Hindlimb muscle (tissue), 1 donor: ENCODE measurements at places on chromosomes 4 and X. TPM values are rescaled to one million over a fixed set of nuclear protein-coding genes. Genes with fewer than 3 reads are reported as not detected.

DNA sequence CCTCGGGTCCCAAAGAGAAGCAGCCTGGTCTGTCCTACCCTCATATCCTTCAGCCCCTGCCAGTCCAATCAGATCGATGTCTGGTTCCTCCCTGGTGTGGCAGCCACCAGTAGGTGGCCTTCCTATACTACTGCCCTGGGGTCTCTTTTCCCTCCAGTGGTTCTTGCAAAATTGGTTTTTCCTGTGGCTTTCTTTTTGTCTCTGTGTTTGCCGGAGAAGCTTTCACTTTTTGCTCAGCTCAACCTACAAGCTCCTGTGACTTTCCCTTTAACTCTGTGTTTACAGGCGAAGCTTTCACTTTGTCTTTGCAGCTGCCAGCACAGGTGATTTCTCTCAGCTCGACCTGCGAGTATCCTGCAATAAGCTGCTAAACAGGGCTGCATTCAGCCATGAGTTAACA is 46.8 kb downstream of the UGT2A3 start:
- no peak for DNase-seq

GRCh38 chr4:76622717-76623116 is 187.7 kb downstream of the SHROOM3 start:
- DNase-seq = no peak

DNA sequence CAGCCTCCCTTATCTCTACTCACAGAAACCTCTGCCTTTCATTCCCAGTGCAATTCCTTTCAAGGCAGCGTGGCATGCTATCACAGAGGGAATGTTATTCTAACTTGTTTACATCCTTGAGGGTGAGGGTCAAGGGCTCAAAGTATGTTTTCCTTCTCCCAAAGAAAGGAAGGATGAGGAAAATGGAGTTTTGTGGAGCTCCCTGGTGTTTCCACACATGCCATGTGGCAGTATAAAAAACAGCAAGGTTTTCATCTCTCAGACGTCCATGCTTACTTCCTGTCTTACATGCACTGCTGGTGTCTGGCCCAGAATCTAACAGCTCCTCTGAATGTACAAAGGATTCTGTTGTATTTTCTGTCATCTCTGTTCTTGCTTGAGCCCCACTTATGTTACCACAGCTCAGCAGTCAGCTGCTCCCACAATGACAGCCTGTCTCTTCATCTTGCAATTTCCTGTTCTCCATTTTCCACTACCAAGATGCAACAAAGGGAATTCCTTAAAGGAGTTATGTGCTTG is 128.0 kb downstream of the SNCA start:
- DNase-seq = no peak

GRCh38 chrX:135625995-135626394 is 87.4 kb upstream of the CT45A1 start:
- DNase-seq = peak; percentile 4

GRCh38 chr4:41548305-41548880 is 10.4 kb downstream of the LIMCH1 start:
- no peak for DNase-seq

DNA sequence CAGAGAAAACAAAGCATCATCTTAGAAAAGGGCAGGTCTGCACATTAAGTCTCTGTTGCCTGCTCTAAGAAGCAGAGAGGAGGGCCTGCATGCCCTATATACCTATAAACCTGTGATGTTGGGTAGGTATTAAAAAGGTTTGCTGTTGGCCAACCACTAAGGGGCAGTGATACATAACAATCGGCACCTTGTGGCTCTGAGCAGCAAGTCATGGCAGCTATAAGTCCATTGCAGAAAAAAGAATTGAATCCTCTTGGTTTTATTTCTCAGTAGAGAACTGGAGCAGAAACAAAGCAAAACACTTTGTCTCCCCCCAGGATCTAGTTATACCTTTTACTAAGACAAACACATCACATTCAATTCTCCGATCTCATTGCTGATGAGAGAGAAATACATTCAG is 1364.4 kb downstream of the STIM2 start:
- DNase-seq = no peak

DNA sequence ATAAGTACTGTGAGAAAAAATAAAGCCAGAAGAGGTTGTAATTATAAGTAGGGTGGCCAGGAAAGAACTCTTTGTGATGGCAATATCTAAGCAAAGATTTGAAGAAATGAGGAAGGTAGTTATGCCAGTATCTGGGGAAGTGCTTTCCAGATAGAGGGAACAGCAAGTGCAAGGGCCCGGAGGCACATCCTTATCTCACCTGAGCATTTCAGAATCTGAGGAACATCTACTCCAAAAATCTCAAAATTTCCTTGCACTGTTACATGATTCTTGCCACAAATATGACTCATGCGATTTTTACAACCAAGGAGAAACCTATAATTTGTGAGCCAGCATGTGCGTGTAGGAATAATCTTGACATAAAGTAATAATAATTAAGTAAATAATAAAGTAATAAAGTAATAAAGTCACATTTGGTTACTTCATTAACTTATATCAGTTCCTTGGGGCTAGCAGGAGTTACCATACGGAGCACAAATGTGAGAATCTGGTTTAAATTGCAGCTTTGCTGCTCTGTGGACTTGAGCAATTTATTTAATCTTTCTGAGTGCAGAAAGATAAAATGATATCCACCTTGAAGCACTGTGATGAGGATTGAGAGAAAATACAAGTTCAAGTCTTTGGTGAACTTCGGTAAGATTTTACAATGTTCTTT is 105.1 kb upstream of the SLC34A2 start:
- no peak for DNase-seq

GRCh38 chrX:133412665-133413064 is 2.6 kb downstream of the GPC4 start:
- DNase-seq = no peak

- DNase-seq = peak; percentile 14
Observed at GRCh38 chr4:132642016-132642817, 506.9 kb upstream of the PCDH10 start.

GRCh38 chr4:157005193-157005592 is 33.6 kb upstream of the PDGFC start:
- no peak for DNase-seq

DNA sequence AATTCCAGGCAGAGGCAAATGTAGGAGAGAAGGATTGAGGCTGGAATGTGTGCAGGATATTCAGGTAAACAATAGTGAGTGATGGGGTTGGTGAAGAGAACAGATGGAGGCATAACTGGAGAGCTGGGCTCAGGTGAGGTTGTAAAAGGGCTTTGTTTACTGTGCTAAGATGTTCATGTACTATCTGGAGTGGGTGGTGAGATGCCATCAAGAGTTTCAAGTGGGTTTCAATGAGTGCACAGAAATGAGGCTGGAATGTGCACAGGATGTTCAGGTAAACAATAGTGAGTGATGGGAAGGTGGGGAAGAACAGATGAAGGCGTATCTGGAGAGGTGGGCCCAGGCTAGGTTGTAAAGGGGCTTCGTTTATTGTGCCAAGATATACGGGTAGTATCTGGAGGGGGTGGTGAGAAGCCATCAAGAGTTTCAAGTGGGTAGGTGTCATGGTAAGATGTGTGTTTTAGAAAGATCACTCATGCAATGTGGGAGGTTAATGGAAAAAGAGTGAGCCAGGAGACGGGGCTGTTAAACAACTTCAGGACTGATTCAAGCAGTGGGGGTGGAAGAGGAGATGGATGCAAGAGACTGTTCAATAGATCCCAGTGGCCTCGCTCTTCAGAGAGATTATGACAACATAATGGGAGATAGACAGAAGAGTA is 25.4 kb upstream of the NMU start:
- no peak for DNase-seq

DNA sequence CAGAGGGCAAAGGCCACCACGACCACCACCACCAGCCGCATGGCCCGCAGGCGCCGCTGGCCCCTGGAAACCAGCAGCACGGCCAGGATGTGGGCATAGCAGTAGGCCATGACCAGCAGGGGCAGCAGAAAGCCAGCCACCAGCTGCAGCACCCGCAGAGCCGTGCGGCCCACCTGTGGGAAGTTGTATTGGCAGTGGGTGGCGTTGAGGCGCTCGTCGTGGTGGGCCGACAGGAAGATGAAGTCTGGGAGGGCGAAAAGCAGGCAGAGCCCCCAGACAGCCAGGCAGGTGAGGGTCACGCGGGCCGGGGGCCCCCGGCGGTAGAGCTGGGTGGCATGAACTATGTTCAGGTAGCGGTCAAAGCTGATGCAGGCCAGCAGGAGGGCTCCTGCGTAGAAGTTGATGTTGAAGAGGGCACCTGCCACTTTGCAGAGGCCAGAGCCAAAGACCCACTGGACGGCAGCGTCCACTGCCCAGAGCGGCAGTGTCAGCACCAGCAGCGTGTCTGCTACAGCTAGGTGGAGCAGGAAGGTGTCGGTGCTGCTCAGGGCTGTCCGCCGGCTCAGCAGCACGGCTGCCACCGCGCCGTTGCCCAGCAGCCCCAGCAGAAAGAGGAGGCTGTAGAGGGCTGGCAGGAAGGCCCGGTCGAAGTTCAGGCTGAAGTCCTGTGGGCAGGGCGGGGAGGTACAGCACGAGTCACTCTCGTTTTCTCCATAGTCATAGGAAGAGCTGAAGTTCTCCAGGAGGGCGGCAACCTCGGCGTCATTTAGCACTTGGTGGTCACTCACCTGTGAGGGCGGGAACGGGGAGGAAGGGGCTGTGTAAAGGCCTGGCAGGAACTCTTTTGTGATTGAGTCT is 1.4 kb downstream of the CXCR3 start:
- no peak for DNase-seq

DNA sequence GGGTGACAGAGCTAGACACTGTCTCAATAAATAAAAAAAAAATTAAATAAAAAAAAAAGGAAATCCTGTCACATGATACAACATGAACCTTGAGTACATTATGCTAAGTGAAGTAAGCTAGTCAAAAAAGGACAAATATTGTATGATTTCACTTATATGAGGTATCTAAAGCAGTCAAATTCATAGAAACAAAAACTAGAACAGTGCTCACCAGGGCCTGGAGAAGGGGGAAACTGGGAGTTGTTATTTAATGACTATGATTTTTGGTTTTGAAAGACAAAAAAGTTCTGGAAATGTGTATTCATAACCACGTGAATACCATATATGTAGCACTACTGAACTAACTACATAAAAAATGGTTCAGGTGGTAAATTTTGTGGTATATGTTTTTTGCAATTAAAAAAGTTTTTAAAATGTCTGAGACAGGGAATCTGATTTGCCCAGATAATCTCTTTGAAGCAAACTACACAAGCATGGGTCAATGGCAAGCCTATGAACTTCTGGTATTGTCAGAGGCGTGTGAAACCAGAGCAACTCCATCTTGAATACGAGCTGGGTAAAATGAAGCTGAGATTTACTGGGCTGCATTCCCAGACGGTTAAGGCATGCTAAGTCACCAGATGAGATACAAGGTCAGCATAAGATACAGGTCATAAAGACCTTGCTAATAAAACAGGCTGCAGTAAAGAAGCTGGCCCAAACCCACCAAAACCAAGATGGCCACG is 42.3 kb downstream of the ANAPC10 start:
- no peak for DNase-seq

GRCh38 chr4:75434105-75434504 is 80.1 kb downstream of the RCHY1 start:
- DNase-seq = no peak

GRCh38 chr4:73855406-73855805 is 2.3 kb downstream of the PF4V1 start:
- DNase-seq = no peak

GRCh38 chr4:46927201-46927600 is 18.2 kb upstream of the COX7B2 start:
- no peak for DNase-seq

- no peak for DNase-seq
Observed at GRCh38 chr4:144204431-144204830, 63.9 kb upstream of the GYPA start.

DNA sequence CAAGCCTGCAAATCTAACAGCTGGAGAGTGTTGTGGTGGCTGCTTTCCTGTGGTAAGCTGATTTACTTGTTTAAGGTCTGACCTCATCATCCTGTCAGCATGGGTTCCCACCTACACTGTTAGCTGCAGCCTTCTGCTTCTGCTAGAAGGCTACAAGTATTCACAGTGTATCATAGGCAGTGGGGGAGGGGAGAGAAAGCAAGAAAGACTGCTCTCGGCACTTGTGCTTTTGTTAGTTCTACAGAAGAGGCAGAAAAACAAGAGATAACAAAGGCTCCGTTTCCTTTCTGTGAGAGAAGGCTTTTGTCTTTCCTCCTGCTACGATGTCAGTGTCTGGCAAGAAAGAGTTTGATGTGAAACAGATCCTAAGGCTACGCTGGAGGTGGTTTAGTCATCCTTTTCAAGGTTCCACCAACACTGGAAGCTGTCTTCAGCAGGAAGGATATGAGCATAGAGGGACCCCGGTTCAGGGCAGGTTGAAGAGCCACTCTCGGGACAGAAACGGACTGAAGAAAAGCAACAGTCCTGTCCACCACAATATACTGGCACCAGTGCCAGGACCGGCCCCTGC is at the start of gene KLHL4:
Gene KLHL4, plus strand, starts transcription at position 232 of the 571 bp plus-strand sequence. Its CDS starts 92 bp downstream, at position 324.
- peak; percentile 23 for DNase-seq

DNA sequence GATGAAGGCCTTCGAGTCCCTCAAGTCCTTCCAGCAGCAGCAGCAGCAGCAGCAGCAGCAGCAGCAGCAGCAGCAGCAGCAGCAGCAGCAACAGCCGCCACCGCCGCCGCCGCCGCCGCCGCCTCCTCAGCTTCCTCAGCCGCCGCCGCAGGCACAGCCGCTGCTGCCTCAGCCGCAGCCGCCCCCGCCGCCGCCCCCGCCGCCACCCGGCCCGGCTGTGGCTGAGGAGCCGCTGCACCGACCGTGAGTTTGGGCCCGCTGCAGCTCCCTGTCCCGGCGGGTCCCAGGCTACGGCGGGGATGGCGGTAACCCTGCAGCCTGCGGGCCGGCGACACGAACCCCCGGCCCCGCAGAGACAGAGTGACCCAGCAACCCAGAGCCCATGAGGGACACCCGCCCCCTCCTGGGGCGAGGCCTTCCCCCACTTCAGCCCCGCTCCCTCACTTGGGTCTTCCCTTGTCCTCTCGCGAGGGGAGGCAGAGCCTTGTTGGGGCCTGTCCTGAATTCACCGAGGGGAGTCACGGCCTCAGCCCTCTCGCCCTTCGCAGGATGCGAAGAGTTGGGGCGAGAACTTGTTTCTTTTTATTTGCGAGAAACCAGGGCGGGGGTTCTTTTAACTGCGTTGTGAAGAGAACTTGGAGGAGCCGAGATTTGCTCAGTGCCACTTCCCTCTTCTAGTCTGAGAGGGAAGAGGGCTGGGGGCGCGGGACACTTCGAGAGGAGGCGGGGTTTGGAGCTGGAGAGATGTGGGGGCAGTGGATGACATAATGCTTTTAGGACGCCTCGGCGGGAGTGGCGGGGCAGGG is 568 bp downstream of the HTT start:
- peak; percentile 61 for DNase-seq

TBX22 gene
- not detected for polyA plus RNA-seq

TBC1D9 gene
- polyA plus RNA-seq = 15.8 TPM

SLC10A4 gene
- polyA plus RNA-seq = 1.0 TPM

PWWP3B gene
- 26.3 TPM for polyA plus RNA-seq

CXCR3 gene
- polyA plus RNA-seq = 0.32 TPM

DNAAF6 gene
- not detected for polyA plus RNA-seq
